Mammary epithelial cell (primary cell): ENCODE measurements at places on chromosomes 7 and 10. TPM values are rescaled to one million over a fixed set of nuclear protein-coding genes. Genes with fewer than 3 reads are reported as not detected.
A peak's percentile ranks its signal among the peaks of the same experiment; 100 is the strongest.

GRCh38 chr10:92052741-92053140, 129.2 kb downstream of the BTAF1 start:
- DNase-seq, result no peak

- DNase-seq, result peak; percentile 57
Measured at GRCh38 chr10:63798599-63799498, 277.6 kb downstream of the REEP3 start.

GRCh38 chr10:47326306-47326926, 4.2 kb downstream of the GDF2 start:
- DNase-seq, result no peak

DNA sequence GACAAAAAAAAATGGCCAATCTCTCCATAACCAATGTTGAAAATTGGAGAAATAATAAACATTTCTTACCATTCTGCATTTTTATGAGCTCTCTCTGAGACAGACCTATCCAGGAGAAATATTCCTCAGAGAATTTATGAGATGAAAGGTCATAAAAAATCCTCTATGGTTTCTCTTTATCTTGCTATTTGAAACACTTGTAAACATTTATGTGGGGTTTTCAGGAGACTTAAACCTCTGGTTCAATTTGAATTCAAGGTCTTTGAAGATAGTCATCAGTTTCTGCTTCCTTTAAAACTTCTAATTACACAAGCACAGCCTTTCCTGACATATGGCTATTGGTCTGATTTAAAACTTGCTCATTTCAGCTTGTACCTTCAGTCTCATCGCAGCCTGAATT, 78.5 kb upstream of the APBB1IP start:
- DNase-seq, result no peak

Gene PARD3
- total RNA-seq, result 58.7 TPM

Gene FXYD4
- not detected for total RNA-seq

DNA sequence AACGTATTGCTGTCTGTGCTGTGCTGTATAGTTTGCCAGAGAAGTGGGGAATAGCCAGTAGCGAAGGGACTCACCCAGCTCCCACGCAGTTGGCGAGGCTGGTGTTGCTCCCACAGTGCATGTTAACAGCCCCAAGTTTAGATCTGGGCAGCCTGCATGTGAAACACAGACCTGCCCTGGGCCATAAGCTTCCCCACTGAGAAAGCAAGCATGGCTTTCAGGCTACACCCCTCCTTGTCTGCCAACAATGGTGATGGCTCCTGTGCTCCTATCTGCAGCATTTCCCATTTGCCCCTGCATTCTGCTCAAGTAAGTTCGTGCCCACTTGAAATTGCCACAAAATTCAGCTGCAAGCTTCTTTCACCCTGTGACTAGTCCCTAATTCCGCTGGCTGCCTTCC, 57.5 kb downstream of the IPMK start:
- DNase-seq, result no peak

Gene VAX1
- not detected for total RNA-seq

GRCh38 chr10:86953747-86954680, 3.4 kb downstream of the MMRN2 start:
- DNase-seq, result no peak

- DNase-seq, result no peak
Measured at GRCh38 chr7:103651593-103652377, 205.8 kb upstream of the SLC26A5 start.

DNA sequence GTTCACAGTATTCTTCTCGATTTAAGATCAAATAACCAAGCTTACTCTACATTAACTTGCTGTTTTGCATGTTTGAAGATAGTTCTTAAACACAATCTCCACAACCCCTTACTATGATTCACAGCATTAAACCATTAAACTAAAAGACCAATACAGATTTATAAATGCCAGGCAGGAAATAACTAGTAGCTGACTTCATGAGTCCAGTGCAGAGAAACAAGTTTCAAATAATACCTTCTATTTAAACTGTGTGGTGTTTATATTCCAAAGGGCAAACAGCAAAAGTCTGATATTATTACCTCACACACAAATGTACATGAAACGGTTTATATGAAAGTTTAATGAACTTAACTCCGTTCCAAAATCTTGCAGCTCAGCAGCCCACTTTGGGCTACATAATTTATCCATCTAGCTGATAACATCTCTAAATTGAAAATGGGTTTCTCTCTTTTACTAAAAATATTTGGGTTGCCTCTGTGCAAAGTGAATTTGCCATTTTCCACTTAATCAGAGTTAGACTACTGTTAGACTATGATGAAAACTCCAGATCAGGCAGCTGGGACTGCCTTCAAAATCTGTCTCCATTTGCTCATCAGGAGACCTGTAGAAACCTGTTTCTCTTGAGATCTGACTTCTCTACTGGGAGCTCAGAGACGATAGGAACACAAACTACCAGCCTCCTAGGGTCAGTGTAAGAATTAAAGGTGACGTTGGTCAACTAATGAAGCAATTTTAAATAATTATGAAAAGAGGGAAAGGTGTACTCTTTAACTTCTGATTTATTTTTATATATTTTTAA, 287.3 kb downstream of the FZD1 start:
- DNase-seq, result peak; percentile 43

Gene STOX1
- 0.17 TPM for total RNA-seq

Gene PNLIPRP2
- not detected in 2 replicates for total RNA-seq

DNA sequence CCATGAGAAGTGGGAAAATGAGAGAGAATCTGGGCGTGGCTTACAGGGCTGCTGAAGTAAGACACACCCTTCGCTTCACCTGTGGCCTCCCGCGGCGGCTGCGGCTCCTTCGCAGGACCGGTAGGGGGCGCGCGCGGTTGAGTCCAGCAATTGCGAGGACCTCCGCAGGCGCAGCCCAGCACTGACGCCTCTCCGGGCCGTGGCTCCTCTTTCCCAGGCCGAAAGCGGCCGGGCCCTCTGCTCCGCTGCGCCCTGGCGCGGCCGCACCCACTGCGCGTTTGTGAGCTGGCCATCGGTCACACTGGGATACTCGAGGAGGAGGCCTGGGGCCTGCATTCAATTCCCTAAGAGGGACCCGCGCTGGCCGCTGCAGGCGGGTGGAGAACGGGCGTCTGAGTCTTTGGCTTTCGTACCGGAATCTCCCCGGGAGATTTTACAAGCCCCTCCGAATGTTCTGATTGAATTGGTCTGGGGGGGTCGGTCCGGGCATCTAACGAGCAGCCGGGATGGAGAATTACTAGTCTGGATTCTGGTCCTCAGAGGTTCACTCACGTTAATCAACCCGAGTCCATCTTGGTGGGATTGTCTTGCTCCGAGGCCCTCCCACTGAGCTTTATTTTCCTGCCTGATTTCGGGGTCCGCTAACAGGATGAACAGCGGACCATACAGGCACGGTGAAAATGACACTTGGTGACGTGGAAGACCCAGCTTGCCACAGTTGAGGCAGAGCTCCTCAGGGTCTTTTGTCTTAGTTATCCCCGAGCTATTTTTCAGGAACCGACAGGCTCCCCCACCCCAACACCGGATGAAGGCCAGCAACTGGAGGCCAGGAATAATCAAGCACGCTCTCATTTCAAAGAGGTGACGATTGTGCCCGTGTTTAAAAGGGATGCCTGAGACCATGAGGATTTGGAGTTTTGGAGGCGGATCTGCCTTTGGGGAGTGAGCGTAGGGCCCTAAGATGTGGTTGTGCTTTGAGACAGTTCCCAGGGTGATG, at the start of gene LRRD1:
Gene LRRD1 (minus strand): TSS at position 215 of the 997 bp plus-strand sequence. CDS start 13,940 bp downstream, outside the sequence.
- peak; percentile 82 for DNase-seq

GRCh38 chr7:37173670-37174069, 275.0 kb downstream of the ELMO1 start:
- DNase-seq, result no peak

GRCh38 chr7:12244129-12244528, 33.0 kb downstream of the TMEM106B start:
- DNase-seq, result no peak

Gene SYCE1
- total RNA-seq, result 0.33 TPM

DNA sequence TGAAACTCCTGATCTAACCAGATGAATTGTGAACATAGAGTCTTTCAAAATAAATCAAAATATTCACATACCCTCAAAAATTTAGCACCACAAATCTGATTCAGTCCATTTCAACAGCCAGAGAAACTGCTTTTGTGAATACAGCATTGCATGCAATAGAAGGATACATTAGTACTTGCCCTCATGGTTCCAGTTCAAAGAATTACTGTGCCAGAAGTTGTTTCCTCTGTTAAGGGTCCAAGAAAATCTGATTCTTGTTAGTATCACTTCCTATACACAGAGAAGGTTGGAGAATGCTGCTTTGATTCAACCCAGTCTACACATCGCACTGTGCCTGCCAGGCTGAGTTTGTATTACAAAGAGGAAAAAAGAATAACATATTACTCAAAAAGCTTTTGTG, 115.6 kb downstream of the TFEC start:
- no peak for DNase-seq
